Stimulated activated CD4-positive, alpha-beta T cell treated with anti-CD3 and anti-CD28 coated beads, Interleukin-1b, Interleukin-23, amount 100 ng/mL, for 4 hours (primary cell): ENCODE measurements at places on chromosomes 11 and 22.

DNA sequence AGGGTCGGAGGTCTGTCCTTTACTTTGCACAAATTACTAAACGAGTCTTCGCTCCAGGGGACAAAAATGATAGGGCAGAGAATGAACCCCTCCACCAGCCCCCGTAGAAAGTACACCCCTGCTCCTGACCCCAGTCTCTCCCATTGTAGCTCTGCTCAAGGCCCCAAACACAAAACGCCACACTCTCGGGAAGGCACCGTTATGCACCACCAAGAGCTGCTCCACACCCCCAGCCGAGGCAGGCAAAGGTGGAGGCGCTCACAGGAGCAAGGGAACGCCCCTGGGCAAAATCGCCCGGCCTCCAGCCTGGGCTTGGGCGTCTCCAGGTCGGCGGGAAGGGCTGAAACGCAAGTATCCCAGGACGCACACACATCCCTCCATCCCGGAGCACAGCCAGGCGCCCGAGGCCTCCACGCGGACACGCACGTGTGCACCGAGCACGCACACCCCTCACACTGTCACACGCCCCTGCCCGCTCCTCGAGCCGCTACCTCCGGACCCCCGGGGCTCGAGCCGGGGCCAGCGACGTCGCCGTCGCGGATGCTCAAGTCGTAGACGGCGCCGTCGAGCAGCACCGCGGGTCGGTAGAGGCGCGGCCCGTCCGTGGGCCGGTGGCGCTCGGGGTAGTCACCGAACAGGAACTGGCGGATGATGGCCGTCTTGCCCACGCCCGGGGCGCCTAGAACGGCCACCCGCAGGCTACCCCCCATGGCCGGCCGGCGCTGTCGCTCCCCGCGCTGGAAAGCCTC, 786 bp downstream of the RASL10A start:
- DNase-seq: no peak

- DNase-seq: no peak
These were observed 2.4 kb downstream of the CAPN1 start for GRCh38 chr11:65184146-65184545.

DNA sequence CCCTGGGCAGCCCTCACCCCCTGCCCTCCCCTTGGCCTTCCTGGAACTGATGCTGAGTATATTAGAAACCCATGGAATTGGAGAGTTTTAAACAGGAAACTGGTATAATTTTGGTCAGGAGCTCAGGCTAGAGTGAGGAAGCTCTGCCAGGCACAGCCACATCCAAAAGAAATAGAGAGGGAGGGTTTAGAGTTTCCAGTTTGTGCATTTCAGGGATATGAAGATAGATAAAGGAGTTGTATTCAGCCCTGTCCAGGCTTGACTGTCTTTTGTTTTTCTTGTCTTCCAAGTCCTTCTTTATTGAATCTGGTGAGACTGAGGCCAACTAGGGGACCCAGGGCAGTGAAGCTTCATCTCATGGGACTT, 71.8 kb downstream of the TSPAN18 start:
- no peak for DNase-seq

- no peak for DNase-seq
These were observed 78.8 kb downstream of the FEZ1 start for GRCh38 chr11:125416981-125417935.

- peak; percentile 74 for DNase-seq
These were observed 22.6 kb downstream of the RTN4RL2 start for GRCh38 chr11:57482782-57483561.

DNA sequence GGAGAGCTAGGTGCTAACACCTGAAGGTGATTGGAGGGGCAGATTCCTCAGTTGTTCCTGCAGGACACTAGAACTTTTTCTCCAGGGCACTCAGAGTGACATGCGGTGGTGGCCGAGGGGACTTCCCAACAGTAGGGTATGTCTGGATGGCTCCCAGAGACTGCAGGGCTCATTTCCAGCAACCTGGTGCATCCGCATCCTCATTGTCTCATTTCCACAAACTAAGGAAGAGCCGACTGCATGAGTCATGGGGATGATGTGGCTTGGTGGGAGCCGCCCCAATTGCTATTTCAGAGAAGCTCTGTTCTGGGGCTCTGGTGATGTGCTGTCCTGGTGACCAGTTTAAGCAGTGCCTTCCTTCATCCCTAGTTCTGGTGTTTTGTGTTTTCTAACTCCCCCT, 2.8 kb upstream of the ROBO4 start:
- DNase-seq: no peak

DNA sequence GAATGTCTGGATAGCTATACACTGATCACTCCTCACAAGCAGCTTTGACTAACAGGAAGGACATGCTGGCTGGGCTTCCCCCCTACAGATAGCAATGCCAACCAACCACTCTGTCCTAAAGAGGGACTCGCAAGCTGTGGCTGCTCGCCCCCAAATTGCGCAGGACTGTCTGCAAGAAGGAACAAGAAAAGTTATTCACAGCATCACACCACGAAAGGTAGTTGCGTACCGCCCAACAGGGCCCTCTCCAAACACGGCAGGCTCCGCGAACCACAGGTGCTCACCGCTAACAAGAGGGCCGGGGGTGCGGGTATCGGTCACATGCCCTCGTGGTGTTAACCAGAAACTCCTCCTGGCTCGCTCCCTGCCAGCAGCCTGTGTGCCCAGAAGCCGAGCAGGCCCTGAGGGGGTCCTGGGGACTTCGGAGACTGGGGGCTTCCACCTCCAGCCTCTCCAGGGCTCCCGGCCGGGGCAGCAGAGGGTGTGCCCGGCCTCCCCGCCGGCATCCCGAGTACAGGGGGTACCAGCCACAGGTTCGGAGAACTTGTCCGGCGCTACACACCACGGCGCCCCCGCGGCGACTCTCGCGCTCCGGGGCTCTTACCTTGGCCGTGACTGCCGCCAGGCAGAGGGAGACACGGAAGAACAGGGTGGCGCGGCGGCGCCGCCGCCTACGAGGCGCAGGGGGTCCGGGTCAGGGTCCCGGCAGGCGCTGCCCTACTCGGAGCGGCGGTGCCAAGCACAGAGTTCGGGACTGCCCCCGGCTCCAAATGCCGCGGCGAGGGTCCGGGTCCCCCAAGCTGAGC, 682 bp downstream of the LARGE1 start:
- DNase-seq: peak; percentile 5

GRCh38 chr11:34836958-34837856, 79.0 kb downstream of the APIP start:
- DNase-seq: no peak

DNA sequence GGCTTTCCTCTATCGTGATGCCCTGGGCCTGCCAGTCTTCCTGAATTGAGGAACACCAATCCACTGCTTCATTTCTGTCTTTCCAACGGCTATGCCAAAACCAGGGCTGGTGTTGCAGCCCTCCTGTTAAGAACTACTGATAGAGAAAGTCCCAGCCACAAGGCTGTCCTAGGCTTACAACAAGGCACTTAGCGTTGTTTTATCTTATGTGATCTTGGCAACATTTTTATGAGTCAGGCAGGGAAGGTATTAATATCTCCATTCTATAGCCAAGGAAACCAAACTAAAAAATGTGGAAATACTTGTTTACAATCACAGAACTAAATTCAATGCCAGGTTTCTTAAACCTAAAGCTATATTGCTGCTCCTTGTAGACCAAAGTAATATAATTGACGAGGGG, 89.9 kb upstream of the AMOTL1 start:
- no peak for DNase-seq

DNA sequence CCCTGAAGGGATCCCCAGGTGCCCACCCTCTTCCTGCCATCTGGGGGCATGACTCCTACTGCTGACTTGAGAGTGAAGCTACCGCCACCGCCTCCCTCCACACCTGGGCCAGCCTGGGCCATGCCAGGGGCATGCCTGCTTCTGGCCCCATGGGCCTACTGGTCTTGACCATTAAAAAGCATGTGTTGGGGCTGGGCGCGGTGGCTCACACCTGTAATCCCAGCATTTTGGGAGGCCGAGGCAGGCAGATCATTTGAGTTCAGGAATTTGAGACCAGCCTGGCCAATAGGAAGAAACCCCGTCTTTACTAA, 37.7 kb upstream of the CCDC188 start:
- DNase-seq: no peak

- no peak for DNase-seq
These were observed 728 bp downstream of the RPL3 start for GRCh38 chr22:39318507-39319283.

GRCh38 chr11:65879617-65880016, at the start of gene CTSW:
Gene CTSW (plus strand): TSS chr11:65879837. CDS start chr11:65879855, 18 bp downstream.
- DNase-seq: no peak

GRCh38 chr11:58546841-58547240, 28.8 kb downstream of the LPXN start:
- no peak for DNase-seq

DNA sequence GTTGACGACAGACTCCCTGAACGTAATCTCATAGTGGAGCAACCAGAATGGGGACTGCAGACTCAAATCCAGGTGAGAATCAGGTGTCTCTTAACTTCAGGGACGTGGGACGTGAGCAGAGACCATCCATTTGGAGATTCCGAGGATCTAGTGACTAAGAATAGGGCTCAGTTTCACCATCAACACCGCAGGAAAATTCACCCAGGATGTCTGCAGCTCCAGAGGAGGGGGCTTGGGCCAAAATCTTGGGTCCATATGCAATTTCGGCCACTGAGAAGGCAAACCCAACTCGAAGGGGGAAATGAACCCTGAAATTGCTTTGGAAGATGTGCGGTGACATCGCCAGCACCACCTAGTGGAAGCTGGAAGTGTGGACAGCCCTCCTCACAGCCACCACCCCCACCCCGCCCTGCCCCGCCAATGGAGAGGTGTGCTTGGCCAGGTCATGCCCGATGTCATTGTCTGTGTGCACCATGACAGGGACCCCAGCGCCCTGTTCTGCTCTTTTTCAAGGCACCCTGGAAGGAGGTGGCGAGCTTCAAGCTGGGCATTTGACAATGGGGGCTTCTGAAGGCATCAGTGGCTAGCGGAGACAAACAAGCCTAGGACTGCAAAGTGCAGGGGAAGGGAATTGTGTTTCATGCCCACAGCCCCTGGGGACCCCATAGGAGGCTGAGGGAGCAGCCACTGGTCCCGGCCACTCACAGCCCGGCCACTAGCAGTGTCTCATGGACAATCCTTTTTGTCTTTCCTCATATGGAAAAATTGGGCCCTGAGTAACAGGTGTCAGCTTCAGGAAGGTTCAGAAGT, 24.8 kb downstream of the APOL1 start:
- peak; percentile 47 for DNase-seq

GRCh38 chr22:24236656-24237055, 8.2 kb downstream of the GGT5 start:
- DNase-seq: no peak

DNA sequence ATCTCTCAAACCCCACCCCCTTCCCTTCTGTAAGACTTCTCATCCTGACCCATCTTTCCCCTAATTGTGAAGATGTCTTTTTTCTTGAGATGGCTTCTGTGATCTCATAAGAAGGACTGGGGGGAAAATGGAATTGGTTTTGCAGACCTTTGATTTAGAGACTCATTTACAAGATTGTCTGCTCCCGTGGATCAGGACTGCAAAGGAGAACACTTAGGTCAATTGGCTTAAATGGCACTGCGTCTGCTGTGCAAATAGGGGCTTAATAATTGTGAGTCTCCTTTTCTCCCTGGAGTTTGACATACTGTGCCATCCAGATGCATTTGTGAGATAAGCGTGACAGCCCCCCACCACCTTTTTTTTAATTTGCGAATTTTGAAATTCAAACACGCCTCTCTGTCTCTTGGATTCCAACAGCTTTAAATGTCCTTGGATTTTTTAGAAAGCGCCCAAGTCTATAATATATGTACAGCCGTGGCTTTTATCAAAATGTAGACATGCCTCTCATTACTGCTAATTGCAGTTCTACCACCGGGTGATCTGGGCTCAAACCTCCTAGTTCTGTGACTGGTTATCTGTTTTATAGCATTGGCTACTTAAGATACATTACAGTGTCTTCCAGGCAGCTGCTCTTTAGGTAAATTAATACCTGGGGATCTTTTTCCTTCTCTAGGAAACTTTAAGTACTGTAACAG, 150.0 kb downstream of the DBX1 start:
- DNase-seq: no peak

DNA sequence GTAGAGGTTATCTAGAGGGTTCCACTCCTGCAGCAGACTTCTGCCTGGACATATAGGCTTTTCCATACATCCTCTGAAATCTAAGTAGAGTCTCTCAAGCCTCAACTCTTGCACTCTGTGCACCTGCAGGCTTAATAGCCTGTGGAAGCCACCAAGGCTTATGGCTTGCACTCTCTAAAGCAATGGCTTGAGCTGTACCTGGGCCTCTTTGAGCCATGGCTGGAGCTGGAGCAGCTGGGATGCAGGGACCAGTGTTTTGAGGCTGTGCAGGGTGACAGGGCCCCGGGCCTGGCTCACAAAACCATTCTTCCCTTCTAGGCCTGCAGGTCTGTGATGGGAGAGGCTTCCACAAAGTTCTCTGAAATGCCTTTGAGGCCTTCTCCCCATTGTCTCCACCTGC, 2.9 kb upstream of the NXPE4 start:
- DNase-seq: no peak
